ENCODE measurements at places on chromosomes 13 and 19. TPM values are rescaled to one million over a fixed set of nuclear protein-coding genes. Genes with fewer than 3 reads are reported as not detected.

GRCh38 chr13:94173312-94173854 is 306.1 kb downstream of the DCT start:
- DNase-seq: no peak

METTL21C gene
- not detected for total RNA-seq

NUMBL gene
- 63.8 TPM for total RNA-seq

SLITRK6 gene
- total RNA-seq: not detected

GRCh38 chr13:64866331-64866730 is 2363.8 kb downstream of the PCDH9 start:
- DNase-seq: no peak

DNA sequence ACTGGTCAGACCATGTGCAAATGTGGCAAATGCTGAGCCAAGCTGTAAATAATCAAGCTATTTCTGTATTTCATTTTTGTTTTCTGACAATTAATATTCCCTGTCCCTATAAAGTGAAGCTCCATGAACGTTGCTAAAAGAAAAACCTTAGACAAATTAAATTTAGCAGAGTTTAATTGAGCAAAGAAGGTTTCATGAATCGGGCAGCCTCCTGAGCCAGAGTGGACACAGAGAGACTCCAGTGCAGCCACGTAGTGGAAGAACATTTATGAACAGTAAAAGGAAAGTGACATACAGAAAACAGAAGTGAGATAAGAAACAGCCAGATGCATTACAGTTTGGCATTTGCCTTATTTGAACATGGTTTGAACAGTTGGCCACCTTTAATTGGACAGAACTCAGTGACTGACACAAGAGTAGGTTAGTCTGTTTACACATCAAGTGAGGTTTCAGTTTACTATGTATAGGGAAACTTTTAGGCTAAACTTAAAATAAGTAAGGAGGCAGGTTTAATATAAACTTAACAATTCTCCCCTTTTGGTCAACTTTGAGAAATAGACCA is 69.7 kb downstream of the UFM1 start:
- no peak for DNase-seq

- no peak for DNase-seq
These were observed 934 bp downstream of the N4BP2L2 start for GRCh38 chr13:32537580-32538142.

ZMYM5 gene
- 18.6 TPM for total RNA-seq
